ENCODE measurements at places on chromosomes 4 and X. TPM values are rescaled to one million over a fixed set of nuclear protein-coding genes. Genes with fewer than 3 reads are reported as not detected.

STARD8 gene
- 9.2 TPM for total RNA-seq

MAGEA2 gene
- not detected for total RNA-seq

DNA sequence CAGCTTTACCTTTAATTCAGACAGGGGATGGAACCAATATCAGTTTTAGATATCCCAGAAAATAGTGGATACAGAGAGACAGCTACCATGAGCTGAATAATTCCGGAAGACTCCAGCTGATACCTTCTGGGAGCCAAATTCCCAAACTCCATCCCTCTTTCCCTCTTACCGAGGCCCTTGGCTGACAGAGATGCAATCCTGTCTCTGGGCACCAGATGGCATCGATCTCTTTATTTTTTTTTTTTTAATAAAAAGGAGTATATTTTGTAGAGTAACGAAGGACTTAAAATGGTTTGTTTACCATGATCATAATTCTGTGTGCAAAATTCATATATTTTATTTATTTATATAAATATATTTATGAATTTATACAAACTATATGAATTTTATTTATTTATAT is 31.0 kb downstream of the RAB40A start:
- DNase-seq = peak; percentile 49

- no peak for DNase-seq
These were observed 258.5 kb upstream of the FSTL5 start for GRCh38 chr4:162422312-162422711.

GRCh38 chrX:15405846-15406245 is 21.6 kb upstream of the VEGFD start:
- DNase-seq = no peak

GRCh38 chr4:144734522-144734921 is 88.6 kb downstream of the HHIP start:
- no peak for DNase-seq

DNA sequence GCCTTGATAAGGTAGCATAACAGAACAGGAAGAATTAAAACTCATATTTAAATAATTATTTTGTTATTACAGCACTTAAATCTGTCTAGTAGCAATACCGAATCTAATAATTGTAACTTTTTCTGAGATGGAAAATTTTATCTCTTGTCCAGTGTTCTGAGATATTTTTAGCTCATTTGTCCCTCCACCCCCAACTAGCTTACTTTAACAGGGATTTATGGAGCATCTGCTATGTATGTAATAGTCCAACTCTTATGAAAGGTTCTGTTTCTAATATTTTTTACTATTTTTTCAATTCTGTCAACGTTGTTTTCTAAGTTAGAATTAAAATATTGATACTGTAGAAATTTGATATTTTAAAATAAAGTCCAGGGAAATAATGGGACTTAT is 38.2 kb upstream of the NUDT6 start:
- DNase-seq = no peak

Data from SJCRH30 (cell line).